ENCODE measurements at places on chromosomes 12 and 14.

DNA sequence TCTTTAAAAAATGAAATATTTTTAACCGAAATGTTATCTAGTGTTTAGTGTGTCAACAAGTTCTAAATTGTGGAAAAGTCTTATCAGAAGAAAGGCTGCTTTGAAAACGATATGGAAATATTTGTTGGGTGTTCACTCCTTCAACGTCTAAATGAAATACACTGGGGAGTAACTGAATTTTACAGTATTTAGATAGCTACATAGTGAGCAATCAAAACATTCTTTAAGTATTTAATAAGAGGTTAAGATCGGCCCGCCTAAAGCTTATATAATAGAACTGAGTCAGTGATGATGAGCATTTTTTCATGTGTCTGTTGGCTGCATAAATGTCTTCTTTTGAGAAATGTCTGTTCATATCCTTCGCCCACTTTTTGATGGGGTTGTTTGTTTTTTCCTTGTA, 228.3 kb downstream of the RAD51B start:
- no peak for DNase-seq

- DNase-seq, result no peak
These were observed 93.6 kb upstream of the CCDC91 start for GRCh38 chr12:28096649-28097048.

- DNase-seq, result no peak
These were observed 596.7 kb upstream of the ATP2B1 start for GRCh38 chr12:90305379-90305778.

DNA sequence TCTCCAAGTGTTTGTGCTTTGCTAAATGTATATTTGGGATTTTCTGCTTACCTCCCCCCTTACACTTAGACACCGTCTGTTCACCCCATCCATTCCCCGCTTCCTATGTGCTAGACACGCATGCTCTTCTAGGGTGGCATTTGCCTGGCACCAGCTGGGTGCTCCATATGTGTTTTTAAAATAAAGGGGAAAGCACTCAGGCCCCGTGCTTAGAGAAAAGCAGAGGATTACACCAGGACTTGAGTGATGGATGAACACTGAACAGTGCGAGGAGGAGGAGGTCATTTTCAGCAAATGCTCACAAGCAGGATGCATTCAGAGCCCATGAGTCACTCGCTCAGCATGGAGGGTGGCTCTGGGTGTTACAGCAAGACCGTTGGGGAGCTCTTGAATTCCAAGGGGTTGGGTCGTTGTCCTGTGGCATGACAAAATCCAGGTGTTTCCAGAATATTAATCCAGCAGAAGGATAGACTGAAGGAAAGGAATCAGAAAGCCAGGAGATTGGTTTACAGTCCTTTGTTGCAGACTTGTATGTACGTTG, 2.9 kb upstream of the BDKRB1 start:
- DNase-seq, result no peak

DNA sequence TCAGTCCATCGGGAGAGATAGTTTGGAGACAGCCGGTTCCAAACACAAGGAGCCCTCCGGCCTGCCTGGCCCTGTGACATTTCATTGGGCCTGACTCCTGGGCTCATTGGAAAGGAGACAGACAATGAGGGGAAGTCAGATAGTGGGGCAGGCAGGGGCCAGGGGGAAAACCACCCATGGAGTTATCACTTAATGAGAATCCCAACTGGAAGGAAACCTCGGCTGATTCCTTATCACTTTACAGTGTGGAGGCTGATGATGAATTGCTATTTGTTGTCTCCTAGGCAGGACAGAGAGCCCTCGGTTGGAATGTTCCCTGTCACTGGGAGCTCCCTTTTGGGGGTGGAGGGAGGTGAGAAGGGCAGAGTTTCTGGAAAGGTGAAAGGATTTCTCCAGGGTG, 44.4 kb downstream of the TBX5 start:
- no peak for DNase-seq

GRCh38 chr14:59244581-59244980, 56.1 kb downstream of the DAAM1 start:
- DNase-seq, result no peak

GRCh38 chr14:65286443-65286842, 126.1 kb upstream of the FUT8 start:
- no peak for DNase-seq

DNA sequence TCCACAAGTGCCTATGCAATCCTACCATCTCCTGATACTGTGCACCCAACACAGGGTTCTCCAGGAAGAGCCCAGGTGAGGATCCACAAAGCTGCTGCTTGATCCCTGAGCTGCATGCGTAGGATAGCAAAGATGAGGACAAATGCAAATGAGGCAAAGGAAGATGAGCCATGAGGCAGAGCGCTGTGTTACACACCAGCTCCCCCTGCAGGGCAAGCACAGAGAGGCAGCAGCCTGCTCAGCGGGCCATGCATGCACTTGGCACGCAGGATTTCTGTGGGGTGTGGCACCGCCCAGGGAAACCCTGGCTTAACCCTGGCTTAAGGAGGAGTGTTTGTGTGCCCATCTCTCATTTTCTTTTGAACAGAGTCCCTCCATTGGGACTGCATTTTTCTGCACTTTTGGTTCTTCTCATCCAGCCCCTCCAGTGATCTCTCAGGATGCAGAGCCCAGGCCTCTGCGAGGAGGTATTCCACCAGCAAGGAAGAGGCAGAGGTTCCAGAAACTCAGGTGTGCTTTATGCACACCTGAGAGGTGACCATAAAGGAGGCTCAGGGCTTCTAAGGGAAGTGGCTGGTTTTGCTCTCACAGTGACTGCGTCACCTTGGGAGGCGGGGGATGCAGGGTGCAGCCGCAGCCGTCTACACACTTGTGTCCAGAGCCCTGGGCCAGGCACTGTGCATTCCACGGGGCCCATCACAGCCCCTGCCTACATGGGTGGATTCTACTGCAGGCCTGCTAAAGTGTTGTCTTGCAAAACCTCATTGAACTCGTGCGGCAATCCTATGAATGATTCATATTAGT, 973.3 kb upstream of the TMEM132C start:
- DNase-seq, result peak; percentile 6

DNA sequence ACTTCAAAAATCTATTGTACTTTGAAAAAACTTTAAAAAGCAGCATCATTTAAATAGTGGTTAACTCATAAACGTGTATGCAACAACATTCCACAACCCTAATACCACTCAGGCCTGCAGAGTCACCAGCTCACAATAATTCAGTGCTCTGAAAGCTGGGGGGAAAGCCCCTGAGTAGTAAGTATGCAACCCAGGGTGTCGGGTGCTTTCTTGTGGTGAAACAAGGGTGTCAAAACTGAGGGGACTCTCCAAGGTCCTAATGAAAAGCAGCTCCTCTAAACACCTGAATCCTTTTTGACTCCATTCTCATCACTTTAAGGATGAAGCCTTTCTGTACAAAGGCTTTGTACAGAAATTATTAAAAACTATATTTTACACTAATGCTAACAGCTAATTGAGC, 33.7 kb downstream of the FGFR1OP2 start:
- DNase-seq, result peak; percentile 29

DNA sequence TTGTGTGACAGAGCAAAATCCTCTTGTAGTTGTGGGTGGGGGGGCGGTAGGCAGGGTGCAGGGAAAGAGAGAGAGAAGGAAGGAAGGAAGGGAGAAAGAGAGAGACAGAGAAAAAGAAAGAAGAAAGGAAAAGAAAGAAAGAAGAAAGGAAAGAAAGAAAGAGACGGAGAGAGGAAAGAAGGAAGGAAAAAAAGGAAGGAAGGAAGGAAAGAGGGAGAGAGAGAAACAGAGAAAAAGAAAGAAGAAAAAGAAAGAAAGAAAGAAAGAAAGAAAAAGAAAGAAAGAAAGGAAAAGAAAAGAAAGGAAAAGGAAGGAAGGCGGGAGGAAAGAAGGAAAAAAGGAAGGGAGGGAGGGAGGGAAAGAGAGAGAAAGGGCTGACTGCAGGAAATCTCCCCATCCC, 17.6 kb upstream of the FAIM2 start:
- no peak for DNase-seq

DNA sequence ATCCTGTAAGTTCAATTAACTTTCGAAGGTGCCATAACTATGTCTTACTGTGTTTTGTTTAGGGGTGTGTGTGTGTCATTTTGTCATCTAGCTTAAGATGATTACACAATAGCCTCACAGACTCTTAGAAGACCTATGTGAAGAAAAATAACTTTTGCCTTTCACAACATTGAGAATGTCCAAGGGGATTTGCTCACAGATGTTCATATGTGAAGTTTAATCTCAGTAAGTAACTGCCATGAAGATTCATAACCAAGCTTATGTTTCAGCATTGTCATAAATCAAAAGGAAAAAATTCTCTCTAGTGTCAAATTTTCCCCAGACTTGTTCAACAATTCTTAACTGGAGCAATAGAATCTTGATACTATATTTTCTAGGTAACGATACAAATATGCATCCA, 226.1 kb upstream of the PRKD1 start:
- DNase-seq, result no peak

DNA sequence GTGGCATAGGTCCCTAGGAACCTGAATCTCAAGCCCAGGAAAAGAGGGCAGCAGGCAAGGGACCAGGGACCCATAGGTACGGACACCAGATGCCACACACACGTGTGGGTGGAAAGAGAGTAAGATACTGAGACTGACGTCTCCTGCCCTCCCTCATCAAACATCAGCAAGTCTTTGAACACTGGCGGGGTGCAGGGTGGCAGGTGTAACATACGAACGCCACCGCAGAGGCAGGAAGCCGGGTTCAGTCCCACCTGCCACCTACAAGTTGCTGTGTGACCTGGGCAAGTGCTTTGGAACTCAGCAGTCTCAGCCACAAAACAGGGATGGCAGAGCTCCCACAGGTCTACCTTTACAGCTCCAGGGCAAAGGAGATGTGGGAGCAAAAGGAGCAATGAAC, 11.1 kb downstream of the ACTN1 start:
- DNase-seq, result no peak

- DNase-seq, result no peak
These were observed 119.5 kb upstream of the PMCH start for GRCh38 chr12:102317155-102317554.

- DNase-seq, result no peak
These were observed 197.7 kb downstream of the NUBPL start for GRCh38 chr14:31758941-31759340.

DNA sequence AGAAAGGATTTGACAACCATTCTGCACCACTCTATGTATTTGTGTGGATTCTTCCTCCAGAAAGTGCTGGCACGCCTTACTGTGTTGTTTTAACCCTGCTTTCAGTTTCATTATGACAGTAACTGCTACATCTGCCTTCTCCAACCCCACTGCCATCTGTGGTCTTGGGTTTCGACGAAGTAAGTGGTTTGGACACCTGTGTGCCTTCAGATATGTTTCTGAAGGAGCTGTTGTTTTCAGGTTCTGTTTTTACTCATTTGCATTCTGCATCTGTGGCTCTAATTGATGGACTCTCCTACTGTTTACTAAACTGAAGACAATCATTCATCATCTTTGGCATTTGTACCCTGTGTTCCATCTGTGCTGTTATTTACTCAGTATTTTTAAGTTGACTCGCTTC, 4.1 kb downstream of the TSHR start:
- DNase-seq, result no peak

- peak; percentile 58 for DNase-seq
These were observed 554 bp upstream of the TSPAN31 start for GRCh38 chr12:57744194-57744776.

DNA sequence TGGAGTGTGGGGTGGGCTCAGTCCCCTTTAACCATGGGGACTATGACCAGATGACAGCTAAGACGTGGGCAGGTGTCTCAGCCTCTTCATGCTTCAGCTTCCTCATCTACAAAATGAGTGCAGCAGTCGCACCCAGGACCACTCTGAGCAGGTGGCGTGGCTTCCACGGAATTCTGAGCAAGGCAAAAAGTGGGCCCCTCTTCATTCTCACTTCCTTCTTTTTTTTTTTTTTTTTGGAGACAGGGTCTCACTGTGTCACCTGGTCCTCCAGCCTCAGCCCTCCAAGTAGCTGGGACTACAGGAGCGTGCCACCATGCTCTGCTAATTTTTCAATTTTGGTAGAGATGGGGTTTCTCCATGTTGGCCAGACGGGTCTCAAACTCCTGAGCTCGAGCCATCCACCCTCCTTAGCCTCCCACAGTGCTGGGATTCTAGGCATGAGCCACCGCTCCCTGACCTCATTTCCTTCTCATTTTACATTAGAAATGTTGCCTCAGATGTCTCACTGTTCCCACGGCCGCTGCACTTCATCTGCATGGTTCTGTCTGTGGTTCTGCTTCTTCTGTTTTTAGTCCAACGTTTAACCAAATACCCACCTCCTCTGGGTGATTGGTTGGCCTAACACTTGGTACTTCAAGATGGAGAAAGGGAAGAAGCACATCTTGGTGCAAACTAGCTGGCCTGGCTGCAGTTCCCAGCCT, 41.3 kb upstream of the BCL7A start:
- DNase-seq, result no peak

GRCh38 chr14:96225745-96226151, 21.1 kb downstream of the BDKRB2 start:
- no peak for DNase-seq

- DNase-seq, result no peak
These were observed 84.9 kb downstream of the NCOR2 start for GRCh38 chr12:124482567-124482893.

GRCh38 chr14:95328729-95329503, 9.2 kb upstream of the CLMN start:
- no peak for DNase-seq

DNA sequence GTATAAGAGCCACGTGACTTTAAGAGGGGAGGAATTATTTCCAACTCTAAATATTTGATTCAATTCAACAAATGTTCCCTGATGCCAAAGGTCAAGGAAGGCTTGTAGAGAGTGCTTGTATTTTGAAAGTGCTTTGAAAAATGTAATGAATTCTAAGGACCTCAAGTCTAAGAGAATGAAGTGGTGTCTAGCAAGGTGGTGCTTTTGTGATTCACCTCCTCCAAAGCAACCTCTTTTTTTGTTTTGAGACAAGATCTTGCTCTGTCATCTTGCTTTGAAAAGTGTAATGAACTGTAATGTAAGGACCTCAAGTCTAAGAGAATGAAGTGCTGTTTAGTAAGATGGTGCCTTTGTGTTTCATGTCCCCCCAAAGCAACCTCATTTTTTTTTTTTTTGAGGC, 13.7 kb downstream of the AK7 start:
- no peak for DNase-seq

DNA sequence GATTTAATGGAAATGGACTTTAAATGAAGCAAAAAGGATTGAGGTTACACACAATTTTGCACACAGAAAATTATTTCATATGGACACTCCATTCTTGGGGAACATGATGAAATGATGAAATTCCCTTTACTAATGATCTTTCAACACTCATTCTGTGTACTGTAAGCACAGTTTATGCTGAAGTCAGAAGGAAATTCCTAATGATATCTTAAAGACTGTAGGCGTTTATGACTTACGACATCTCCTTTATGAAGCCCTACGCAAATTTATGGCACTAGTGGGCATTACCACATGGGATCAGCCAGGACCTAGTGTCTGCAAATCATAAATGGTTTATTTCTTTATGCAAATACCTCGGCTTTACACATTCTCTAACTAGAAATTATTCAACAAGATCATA, 97.9 kb upstream of the SOX5 start:
- DNase-seq, result no peak

DNA sequence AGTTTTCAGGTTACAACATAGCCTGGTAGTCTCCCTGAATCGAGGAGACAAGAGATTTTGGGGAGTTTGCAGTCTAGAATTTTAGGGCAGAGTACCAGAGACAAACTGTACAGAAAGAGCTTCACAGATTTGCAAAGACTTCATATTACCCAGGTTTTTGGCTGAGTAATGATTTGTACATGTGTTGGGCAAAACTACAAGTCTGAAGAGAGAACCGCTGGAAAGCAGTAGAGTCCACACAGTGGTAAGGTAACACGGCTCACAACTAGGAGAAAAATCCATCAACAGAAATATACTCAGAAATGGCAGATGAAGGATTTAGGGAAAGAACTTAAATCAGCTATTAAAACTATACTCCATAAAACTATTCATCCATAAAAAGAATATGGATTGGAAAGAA, 25.7 kb downstream of the FBXO33 start:
- no peak for DNase-seq

GRCh38 chr12:122374707-122375106, 47.8 kb downstream of the CLIP1 start:
- DNase-seq, result no peak

Data from stimulated activated CD8-positive, alpha-beta memory T cell treated with anti-CD3 and anti-CD28 coated beads, Interleukin-4, amount 100 ng/mL, for 24 hours (primary cell).